ENCODE measurements at places on chromosomes 7 and 10.

- DNase-seq: no peak
Observed at GRCh38 chr7:143477501-143478150, at the start of gene TAS2R41. Gene TAS2R41, plus strand, starts transcription at chr7:143477873. Its CDS starts 0 bp downstream, at chr7:143477873.

DNA sequence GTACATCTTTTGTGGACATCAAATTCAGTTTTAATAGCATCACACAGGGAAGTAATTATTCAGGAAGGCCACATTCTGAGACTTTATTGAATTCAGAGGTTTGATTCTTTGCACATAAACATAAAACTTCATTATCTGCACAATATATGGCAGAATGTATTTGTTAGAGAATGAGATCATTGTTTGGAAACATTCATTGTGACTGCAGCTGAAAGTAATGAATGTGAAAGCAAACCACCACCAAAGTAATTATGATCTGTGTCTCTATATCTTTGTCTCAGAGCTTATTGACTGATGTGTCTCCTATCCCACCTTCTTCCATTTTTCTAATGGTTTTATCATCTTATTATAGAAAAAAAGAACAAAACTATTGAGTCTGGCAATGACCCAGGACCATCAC is 340.9 kb upstream of the PCDH15 start:
- DNase-seq: no peak

GRCh38 chr10:129602938-129603535 is 136.0 kb downstream of the MGMT start:
- DNase-seq: no peak

GRCh38 chr10:271722-272121 is 136.5 kb downstream of the ZMYND11 start:
- no peak for DNase-seq

- peak; percentile 36 for DNase-seq
Observed at GRCh38 chr10:91251430-91252056, 31.1 kb downstream of the PCGF5 start.

- DNase-seq: no peak
Observed at GRCh38 chr10:102778781-102779180, 35.0 kb downstream of the WBP1L start.

DNA sequence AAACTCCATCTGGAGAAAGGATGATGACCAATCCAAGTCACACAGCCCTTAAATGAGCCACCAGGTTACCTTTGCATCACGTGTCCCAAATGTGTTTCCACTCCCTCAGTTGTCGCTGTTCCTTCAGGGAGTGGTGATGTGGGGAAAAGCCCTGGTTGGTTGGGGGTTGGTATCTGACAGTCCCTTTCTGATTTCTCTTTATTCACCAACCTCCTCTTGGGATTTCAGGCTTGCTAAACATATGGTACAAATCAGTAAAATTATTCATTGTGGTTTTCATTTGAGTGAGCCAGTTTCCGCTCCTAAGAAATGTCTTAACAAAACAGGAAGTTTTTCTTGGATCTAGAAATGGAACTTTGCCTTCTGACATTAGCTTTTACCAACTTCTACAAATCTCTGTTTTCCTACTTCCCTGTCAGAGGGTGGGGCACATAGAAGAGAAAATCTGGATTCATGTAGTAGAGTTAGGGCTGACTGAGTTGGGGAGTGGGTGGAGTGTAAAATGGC is 40.0 kb upstream of the KMT2E start:
- DNase-seq: no peak

DNA sequence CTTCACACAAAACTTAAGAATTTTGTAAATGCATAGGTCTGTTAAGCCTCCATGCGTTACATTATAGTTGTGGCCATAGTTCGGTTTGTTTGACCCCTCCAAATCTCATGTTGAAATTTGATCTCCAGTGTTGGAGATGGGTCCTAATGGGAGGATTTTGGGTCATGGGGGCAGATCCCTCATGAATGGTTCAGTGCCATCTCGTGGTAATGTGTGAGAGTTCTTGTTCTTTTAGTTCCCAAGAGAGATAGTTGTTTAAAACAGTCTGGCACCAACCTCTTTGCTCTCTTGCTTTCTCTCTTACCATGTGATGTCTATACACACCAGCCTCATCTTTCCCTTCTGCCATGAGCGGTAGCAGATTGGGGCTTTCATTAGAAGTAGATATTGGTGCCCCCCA is 264.3 kb downstream of the TCF7L2 start:
- no peak for DNase-seq

DNA sequence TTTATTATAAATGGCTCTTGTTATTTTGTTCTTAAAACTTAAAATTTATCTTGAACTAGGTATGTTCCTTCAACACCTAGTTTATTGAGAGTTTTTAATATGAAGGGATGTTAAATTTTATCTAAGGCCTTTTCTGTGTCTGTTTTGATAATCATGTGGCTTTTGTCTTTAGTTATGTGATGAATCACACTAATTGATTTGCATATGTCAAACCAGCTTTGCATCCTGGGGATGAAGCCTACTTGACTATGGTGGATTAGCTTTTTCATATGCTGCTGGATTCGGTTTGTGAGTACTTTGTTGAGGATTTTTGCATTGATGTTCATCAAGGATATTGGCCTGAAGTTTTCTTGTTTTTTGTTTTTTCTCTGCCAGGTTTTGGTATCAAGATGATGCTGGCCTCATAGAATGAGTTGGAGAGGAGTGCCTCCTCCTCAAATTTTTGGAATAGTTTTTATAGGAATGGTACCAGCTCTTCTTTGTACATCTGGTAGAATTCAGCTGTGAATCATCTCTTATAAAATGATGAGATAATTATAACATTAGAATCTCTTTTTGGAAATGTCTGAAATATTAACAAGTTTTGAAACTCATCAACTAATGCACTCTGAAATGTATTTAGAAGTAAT is 78.7 kb upstream of the AGR3 start:
- no peak for DNase-seq

DNA sequence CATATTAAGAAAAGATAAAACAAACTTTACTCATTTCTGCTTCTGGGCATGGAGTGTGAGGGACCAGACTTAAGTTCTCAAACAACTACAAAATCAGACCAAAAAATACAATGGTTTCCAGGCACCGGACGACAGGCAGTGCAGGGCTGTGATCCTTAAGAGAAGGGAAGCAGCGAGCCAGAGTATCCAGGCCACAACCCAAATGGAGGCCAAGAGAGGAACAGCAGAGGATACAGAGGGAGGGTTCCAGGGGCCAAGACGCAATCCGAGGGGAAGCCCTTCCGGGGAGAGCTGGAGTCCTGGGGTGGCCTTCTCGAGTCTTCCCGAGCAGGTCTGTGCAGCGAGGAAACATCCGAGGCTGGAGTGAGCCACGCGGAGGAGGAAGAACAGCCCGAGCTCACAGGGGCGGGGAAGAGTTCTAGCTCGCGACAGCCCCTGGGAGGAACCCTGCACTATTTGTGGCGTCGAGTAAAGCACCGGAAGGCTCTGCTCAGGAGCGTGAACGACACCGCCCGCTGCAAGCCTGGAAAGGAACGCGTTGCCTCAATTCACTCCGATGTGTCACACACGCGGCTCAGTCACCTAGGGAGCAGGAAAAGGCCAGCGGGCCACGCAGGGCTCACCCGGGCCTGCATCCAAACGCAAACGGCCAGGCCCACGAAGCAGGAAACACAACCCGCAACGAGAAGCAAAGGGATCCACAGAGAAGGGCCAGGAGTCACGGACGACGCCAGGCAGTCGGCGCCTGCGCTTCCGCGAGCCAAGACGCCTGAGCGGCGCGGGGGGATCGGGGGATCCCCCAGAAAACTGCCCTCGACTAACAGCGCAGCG is 933 bp upstream of the RNF32 start:
- no peak for DNase-seq

DNA sequence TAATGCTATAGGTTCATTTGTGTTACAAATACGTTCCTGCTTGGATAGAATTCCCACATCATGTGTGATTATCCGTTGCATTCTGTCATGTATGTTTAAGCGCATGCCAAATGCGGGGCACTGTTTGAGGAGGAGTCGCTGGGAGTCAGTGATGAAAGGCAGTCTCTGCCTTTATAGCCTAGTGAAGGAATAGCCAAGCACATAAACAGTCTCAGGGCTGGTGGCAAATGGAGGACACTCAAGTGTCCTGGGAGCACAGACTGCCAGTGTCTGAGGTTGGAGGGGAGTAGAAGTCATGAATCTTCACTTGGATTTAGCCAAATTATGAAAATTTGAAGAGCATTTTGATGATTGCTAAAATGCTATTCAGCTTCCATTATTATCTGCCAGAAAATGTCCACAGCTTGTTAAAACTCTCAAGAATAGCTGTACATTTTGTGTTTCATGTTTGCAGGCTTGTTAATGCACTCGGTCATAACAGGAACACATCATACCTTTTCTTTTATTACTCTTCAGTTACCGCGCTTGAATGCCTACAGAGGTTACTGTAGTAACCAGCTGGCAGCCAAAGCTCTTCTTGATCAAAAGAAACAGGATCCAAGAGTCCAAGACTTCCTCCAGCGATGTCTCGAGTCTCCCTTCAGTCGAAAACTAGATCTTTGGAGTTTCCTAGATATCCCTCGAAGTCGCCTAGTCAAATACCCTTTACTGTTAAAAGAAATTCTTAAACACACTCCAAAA is 41.6 kb downstream of the NET1 start:
- no peak for DNase-seq

GRCh38 chr7:116465125-116465524 is 34.4 kb upstream of the CAV2 start:
- no peak for DNase-seq

DNA sequence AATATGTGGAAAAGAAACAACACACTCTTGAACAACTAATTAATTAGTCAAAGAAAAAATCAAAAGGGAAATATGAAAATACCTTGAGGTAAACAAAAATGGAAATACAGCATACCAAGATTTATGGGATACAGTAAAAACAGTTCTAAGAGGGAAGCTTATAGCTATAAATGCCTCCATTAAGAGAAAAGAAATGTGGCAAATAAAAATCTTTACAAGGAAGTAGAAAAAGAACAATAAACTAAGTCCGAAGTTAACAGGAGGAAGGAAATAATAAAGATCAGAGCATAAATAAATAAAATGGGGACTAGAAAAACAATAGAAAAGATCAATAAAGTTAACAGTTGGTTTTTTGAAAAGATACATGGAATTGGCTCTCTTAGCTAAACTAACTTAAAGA is 267.8 kb upstream of the NRP1 start:
- DNase-seq: no peak

GRCh38 chr10:79048639-79049550 is 19.9 kb upstream of the ZMIZ1 start:
- DNase-seq: no peak

DNA sequence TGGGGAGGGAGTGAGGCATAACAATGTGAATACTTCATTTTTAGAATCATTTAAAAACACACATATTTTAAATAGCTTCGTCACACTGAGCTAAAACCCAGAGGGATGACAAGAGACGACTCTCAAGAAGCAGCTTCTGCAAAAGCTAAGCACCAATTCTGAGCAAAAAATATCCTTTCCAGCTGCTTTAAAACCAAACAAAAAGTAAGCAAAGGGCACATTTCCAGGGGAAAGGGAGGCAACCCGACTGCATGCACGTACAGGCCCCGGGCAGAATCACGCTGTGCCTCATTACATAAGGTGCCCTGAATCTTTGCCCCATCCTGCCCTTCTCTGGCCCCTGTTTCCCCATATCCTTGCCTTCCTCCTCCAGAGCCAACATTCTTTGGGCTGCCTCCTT is 78.4 kb downstream of the DGKI start:
- no peak for DNase-seq

GRCh38 chr10:97903128-97904017 is 53.7 kb downstream of the GOLGA7B start:
- DNase-seq: no peak

DNA sequence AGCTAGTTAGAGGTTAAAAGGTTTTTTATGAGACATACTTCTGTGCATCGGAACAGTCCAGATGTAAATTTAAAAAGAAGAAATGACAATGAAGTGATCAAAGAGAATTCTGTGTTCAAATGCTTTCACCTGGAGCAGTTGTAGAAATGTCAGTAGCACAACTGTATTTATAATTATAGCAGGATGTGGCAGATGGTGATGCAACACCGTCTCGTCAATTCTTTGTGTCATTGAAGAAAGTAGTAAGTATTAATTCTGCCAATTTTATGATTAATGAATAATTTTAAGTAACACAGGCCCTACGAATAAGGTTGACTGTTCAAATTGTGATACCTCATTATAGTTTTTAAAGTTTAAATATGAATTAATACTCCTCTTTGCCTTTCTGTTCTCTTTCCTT is 171.1 kb downstream of the ADK start:
- no peak for DNase-seq

DNA sequence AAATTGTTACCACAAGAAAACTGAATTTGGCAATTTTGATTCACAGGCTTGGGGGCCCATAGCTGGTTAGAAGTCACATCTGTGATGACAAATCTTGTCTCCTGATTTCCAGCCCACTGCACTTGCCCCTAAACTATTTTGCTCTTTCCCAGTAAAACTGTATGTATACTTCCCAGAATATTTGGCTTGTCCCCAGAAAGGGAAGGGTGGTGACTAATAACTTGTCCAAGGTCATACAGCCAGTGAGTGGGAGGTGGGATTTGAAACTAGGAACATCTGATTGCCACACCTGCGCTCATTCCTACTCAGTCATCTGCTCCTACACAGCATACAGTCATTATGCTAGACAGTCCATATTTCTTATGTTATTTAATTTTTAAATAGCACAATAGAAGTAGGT is 304.5 kb downstream of the SDHAF3 start:
- DNase-seq: no peak

DNA sequence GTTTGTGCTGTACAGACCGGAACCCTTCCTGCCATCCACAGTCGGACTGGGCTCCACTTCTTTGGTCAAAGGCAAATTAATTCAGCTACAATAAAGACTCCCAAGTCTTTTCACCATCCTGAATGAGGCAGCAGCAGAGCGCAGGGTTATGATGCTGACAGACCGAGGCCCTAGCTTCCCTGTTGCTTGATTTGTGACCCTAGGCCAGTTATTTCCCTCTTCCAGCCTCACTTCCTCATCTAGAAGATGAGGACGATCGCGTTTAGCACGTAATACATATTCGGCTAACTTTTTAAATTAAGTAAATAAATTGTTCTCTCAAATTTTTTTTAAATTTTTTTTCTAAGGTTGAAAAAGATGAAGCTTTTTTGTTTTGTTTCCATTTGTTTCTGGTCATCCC is 18.1 kb downstream of the ADRB1 start:
- no peak for DNase-seq

DNA sequence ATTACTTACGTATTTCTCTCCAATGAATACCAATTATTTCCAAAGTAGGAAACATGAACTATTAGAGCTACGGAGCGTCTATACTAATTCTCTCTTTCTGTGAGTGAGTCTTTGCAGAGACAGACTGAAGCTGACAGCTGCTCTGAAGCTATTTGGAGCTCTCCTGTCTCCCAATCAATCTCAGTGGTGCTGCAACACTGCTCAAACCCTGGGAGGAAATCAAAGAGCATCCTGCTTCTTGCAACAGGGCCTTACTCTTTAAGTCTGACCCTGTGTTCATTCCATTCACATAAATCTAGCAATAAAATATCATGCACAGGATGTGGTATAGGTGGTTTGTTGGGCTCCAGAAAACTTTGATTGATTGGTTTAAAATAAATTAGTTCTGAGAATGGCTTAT is 685.7 kb upstream of the IGFBP3 start:
- no peak for DNase-seq

GRCh38 chr10:93199191-93199751 is 125.6 kb downstream of the CYP26A1 start:
- DNase-seq: peak; percentile 47

GRCh38 chr10:42932735-42933447 is 144.0 kb upstream of the RET start:
- no peak for DNase-seq

GRCh38 chr10:80187465-80188409 is 17.6 kb downstream of the ANXA11 start:
- DNase-seq: no peak

GRCh38 chr10:71912431-71912830 is 51.8 kb upstream of the CHST3 start:
- DNase-seq: no peak

GRCh38 chr7:96667026-96667425 is 42.6 kb downstream of the SEM1 start:
- DNase-seq: no peak

All from right renal pelvis (tissue), 4 donors.